ENCODE measurements at places on chromosomes 1 and 21.

GRCh38 chr21:36803816-36804439, 105.0 kb downstream of the SIM2 start:
- no peak for DNase-seq

GRCh38 chr1:7366955-7367665, 404.0 kb upstream of the VAMP3 start:
- no peak for DNase-seq

DNA sequence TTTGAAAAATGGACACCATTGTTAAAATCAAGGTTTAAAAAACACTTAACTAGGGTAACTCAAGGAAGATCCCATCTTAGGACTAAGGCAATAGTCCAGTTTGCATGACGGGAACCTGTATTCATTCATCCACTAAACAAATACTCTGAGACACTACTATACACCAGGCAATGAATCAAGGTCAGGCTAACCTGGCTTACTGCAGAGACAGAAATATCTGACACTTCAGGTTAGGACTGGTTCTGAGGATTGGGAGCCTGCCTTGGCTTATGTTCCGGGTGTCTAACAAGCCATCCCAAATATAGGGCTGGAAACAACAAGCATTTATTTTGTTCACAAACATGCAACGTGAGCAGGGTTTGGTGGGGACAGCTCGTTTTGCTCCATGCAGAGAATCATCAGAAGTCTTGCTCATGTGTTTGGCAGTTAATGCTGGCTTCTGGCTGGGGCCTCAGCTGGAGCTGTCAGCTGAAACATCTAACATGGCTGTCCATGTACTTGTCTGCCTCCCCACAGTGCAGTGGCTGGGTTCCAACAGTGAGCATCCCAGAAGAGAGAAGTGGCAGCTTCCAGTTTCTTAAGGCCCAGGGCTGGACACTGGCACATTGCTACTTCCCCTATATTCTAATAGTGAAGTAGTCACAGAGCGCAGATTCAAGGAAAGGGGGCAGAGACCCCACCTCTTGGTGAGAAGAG, 37.0 kb upstream of the CAMK1G start:
- no peak for DNase-seq

- DNase-seq: peak; percentile 13
Observed at GRCh38 chr1:202805886-202806844, 2.1 kb downstream of the KDM5B start.

DNA sequence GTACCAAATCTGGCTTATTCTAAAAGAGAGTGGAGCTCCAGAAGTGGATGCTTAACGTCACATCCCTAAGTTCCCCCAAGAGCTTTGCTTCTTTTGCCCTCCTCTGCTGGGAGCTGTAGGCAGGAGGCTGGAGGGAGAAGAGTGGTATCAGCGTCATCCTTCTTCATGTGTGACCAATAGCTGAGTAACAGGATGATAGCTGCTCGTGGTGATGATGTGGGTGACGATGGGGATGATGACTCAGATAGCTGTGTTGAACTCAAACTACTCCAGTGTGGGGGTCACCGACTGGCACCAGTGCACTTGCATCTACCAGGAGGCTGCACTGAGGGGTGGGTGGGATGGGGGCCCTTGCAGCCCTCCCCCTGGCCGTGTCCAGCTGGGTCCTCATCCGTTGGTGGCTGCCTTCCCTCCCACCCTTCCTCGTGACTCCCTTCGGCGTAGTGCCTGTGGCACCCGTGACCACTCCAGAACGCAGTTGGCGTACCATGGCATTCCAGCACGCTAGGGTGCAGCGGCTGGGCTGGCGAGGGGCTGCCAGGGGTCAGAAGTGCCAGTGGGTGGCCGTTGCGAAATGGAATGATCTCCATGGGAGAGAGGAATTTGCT, 1.1 kb downstream of the IGFN1 start:
- DNase-seq: peak; percentile 11

DNA sequence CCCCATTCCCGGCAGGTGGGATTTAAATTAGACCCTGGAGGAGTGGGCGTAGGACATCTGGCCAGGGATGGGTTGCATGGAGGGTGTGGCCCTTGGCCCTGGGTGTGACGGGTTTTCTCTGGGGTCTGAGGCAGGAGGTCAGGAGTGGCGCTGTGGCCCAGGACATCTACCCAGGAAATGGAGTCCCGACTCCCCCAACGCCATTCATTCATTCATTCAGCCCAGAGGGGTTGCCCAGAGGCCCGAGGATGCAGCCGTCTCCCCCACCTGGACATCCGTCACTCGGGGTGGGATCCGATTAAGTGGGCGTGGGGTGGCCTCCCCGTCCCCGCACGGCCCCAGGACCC, 663 bp downstream of the ATP13A2 start:
- no peak for DNase-seq

DNA sequence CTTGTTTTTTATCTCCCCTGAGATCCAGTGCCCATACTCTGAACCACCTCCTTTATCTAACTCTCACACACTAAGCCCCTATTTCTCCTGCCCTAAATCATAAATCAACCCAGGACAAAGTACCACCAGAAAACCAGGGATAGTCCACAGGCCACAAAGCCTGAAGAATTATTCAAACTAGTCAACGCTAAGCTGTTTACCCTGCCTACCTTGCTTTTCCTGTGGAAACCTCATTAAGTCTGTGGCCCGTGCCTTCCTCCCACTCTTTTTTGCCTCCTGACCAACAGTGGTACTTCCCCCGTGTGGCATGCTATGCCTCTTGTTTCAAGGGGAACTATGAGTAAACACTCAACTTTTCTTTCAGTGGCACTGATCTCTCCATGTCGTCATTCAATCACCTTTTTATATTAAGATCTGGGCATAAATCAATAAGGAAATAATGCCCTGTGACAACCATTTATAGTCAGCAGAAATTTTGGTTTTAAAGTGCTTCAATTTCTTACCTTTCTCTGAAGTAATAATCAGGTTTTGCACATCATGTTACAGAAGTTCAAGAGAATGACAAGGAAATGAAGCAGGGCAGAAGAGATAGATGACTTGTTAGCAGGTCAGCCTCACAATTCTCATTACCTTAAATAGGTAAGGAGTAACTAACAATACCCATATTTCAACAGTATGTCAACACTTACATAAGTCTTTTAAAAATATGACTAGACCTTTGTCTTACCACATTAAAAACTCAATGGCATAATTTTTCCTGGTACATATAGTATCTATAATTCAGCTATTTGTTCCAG, 32.1 kb downstream of the EYA3 start:
- DNase-seq: peak; percentile 53

- no peak for DNase-seq
Observed at GRCh38 chr1:152039461-152039860, 2.7 kb upstream of the S100A11 start.

- no peak for DNase-seq
Observed at GRCh38 chr1:95073446-95073845, 695 bp upstream of the ALG14 start.

DNA sequence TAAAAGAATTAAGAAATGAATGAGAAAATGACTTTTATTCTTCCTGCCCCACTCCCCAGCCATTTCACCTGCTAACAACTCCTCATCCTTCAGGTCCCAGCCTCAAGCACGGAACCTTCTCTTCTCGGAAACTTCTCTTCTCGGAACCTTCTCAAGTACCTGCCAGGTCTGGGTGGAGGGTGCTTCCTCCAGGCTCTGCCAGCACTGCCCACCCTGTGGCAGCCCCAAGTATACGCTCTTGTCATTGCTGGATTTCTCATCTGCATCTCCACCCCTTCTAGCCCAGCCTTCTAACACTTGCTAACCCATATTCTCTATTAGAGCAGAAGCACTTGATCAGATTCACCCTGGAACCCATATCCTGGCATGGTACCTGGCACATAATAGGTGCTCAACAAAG, 3.9 kb upstream of the IFFO2 start:
- no peak for DNase-seq

DNA sequence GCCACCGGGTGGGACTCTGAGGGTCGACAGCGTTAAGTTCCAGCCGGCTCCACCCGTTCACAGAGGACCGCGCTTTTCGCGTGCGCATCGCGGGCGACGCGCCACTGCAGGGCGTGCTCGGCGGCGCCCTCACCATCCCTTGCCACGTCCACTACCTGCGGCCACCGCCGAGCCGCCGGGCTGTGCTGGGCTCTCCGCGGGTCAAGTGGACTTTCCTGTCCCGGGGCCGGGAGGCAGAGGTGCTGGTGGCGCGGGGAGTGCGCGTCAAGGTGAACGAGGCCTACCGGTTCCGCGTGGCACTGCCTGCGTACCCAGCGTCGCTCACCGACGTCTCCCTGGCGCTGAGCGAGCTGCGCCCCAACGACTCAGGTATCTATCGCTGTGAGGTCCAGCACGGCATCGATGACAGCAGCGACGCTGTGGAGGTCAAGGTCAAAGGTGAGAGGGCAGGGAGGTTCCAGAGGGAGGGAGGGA, 4.9 kb downstream of the BCAN start:
- DNase-seq: no peak

DNA sequence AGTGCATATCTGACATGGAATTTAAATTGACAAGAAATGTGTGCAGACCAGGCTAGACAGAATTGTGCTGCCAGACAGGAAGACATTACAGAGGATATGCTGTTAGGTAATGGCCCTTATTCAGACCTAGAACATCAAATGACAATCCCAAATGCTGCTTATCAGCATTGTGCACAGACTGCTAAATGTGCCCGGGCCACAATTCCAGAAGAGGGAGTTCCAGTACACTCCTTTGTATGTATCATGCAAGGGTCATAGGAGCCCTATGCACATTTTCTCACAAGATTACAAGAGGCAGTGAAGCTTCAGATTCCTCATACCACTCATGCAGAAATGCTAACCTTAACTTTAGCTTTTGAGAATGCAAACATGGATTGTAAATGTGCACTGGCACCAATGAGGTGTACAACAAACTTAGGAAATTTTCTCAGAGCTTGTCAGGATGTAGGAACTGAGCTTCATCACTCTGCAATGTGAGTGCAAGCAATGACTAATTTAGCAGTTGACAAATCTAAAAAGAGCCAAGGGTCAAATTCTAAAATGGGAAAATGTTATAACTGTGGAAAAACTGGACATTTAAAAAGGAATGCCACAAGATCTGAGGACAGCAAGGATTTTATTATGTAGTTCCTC, 273.5 kb downstream of the COL11A1 start:
- DNase-seq: no peak

DNA sequence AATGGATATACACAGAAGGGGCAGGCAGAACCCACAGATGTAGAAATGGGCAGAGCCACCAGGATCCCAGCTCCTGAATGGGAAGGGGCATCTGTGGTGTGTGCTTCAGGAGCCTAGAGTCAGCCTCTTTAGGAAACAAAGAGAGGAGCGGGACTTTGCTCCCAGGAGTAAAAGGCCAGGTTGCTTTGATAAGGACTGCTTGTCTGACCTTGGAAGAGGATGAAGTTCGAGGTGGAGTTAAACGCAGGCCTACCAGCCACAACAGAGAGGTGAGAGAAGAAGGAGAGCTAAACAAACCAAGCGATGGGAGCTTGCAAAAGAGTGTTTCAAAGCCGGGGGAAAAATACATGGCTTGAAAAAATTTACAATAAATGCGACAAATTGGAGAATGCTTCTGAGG, 49.9 kb upstream of the TMPRSS2 start:
- DNase-seq: no peak

GRCh38 chr1:165659581-165659895, 28.5 kb downstream of the MGST3 start:
- DNase-seq: no peak

DNA sequence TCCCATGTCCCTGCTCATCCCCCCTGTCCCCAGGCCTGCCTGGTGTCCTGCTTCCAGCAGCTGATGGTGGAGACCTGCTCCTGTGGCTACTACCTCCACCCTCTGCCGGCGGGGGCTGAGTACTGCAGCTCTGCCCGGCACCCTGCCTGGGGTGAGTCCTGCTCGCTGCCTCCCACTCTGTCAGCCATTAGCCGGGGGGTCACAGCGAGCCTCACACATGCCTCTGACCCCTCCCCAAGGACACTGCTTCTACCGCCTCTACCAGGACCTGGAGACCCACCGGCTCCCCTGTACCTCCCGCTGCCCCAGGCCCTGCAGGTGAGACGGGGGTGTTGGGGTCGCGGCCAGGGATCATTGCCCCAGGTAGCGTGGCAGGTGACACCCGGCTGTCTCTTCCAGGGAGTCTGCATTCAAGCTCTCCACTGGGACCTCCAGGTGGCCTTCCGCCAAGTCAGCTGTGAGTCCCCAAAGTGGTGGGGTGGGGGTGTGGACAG, 10.0 kb downstream of the SCNN1D start:
- DNase-seq: peak; percentile 61

DNA sequence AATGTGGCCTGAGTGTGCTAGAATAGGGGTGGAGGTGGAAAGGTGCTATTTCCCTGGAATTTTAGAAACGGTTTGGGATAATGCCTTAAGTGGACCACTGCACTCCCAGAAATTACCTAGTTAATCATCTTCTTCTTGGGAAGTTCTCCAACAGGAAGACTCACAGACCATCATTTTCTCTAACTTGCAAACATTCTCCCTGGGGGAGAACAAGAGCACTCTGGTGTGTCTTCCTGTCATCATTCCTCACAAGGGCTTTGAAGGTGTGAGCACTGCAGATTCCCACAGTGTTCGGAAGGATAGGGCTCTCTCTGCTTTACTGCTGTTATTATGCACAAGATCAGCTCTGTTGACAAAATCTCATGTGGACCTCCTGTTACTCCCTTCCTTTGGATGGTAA, 54.9 kb upstream of the TSPAN2 start:
- DNase-seq: no peak

- no peak for DNase-seq
Observed at GRCh38 chr1:1407636-1408318, 684 bp upstream of the MRPL20 start.

- DNase-seq: no peak
Observed at GRCh38 chr1:202586018-202586821, 124.0 kb downstream of the SYT2 start.

DNA sequence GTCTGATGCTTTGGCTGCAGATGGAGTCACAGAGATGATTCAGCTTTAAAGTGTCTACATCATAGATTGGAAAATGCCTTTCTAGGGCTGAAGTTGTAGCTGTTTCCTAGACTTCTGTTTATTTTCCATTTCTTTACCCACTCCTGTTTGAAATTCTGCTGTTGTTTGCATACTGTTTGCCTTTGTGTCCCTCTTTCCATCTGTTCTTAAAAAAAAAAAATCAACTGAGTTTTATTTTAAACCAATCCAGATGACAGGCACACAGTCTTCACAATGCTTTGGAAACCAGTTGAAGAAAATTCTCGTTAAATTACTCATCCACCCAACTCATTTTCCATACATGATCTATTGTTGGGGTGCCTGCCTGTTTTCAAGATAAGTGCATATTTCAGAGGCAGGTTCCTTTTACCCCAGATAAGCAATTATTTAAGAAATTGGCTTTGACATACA, 245.9 kb downstream of the DISC1 start:
- DNase-seq: no peak

- no peak for DNase-seq
Observed at GRCh38 chr1:107548276-107548675, 407.4 kb downstream of the NTNG1 start.

- DNase-seq: no peak
Observed at GRCh38 chr1:47405697-47406096, 10.4 kb upstream of the FOXE3 start.

- no peak for DNase-seq
Observed at GRCh38 chr1:183242556-183242955, 56.5 kb downstream of the LAMC2 start.

All from stimulated activated CD4-positive, alpha-beta T cell treated with anti-CD3 and anti-CD28 coated beads, Interleukin-2, amount 100 ng/mL, for 4 hours (primary cell).